ENCODE measurements at places on chromosomes 7 and 10.

DNA sequence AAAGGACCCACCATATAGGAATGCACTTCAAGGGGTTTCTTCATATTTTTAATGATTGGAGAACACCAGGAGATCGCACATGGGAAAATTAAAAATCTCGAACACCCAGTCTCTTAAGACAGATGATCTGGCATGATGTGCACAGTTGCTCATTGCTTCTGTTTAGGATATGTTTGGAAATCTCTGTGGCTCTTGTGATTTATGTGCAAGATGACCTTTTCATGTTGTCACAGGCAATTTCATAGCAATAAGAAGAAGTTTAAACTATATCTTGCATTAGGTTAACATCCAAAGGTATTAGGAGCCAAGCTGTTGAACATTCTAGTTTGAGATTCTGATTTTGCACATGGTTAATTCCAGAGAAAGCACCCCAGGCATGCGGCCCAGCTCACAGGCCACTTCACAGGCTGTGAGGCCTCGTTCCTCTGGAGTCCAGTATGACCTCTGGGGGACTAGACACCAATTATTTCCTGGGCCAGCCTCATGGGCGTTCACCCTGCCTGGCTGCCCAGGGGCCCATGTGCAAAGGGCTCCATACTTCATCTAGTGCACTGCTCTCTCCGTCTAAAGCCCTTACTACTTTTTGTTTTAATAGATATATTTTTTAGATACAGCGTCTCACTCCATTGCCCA lies 28.4 kb downstream of the CAMK1D start:
- DNase-seq: no peak

DNA sequence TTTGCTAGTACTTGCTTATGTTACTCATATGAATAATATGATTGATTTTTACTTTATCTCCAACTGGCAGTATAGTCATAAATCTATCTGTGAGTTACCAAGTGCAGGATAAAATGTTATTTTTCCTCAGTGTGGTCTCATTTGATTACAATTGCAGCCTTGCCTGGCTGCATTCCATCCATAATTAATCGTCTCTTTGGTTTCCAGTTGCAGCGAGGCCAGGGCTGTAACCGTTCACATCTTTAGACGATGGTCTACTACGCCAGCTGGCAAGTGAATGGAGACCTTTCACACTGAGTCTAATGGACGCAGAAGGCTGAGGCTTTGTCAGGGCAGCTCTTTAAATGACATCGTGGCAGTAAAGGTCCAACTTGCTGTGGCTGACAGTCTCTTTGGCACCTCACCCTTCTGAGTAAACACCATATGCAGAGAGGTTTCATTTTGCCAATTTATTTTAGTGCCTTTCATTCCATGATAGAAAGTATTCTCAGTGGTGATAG lies 84.0 kb downstream of the ARL4A start:
- no peak for DNase-seq

- no peak for DNase-seq
These were observed 97.4 kb upstream of the PIK3CG start for GRCh38 chr7:106767498-106768323.

GRCh38 chr7:158419238-158419785 lies 168.3 kb downstream of the PTPRN2 start:
- no peak for DNase-seq

GRCh38 chr7:84336766-84337165 lies 142.2 kb upstream of the SEMA3A start:
- DNase-seq: no peak

DNA sequence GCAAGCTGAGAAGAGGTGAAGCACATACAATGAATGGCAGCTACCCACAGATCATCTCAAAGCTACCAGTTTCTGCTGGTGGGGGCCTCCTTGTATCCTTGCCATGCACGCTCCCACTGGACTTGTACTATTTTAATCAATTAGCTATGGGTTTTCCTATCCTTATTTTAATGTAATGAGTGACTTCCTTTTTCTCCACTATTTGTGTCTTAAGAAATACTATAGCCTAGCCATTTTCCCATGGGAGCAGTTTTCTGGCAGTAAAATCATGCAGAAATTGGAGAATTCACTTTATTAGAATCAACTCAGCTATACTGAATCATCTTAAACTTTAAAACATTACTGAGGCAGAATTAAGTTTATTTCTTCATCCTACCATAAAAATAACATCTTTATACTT lies 73.5 kb downstream of the CTNNA3 start:
- no peak for DNase-seq

DNA sequence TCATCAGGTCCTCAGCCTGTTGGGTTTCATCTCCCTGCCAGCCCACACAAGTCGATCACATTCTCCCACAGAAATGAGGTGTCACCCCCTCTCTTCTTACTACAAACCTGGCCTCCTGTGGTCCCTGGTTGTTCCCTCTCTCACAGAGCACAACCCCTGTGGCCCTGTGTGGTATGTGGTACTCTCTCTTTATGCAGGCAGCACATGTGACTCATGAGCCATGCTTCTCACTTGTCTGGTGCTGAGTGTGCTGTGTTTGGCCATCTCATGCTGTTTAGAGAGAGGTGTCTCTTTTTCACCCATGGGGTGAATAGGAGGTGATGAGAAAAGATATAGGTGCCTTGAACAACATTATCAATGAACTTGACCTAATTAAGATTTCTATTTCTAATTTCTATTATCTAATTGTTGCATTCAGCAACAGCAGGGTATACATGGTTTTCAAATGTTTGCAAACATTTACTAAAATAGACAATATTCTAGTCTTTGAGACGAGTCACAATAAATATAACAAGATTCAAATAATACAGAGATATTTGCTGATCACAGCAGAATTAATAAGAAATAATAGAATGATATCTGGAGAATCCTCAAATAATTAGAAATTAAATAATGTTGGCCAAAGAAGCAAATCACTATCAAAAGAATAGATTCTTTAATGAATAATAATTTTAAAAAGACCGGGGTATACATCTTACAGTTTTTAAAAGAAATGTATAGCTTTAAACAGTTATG lies 633.8 kb upstream of the IGFBP3 start:
- DNase-seq: no peak

DNA sequence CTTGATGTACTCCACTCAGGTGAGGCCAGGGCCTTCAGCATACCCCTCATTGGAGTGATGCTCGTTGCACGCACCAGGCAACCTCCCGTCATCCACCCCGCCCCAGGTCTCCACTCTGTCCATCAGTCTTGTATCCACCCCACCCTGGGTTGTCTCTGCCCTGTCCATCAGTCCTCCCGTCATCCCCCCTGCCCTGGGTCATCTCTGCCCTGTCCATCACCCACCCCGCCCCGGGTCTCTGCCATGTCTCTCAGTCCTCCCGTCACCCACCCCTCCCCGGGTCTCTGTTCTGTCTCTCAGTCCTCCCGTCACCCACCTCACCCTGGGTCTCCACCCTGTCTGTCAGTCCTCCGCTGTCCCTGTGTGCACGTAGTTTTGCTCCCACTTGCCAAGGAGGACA lies 59.9 kb downstream of the WDR37 start:
- no peak for DNase-seq

- no peak for DNase-seq
These were observed 125.5 kb downstream of the PTPN20 start for GRCh38 chr10:47036771-47037170.

DNA sequence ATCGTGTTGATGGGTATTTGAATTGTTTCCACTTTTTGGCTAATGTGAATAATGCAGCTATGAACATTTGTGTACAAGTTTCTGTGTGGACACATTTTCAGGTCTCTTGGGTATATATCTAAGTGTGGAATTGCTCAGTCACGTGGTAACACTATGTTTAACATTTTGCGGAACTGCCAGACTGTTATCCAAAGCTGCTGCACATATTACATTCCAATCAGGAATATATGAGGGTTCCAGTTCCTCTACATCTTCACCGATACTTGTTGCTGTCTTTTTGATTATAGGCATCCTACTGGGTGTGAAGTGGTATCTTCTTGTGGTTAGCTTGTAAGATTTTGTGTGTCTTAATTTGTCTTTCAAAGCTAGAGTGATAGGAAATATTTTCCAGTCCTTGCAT lies 6.8 kb downstream of the PTPN12 start:
- no peak for DNase-seq

DNA sequence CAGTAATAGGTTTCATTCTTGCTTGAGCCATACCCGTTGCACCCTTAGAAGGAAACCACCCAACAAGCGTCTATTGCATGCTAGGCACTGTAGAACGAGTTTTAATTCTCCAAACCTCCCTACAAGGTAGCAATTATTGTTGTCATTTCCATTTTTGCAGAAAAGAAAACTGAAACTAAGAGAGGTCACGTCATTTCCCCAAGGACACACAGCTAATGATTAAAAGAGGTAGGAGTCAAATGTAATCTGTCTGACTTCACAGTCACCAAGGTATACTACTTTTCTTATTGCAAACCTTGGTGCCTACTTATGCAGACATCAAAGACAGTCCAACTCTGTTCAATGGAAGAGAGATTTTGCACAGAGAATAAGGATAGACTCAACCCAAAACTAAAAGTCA lies 49.1 kb upstream of the C1QL3 start:
- no peak for DNase-seq

GRCh38 chr10:132418527-132419416 lies 21.8 kb downstream of the PWWP2B start:
- no peak for DNase-seq

DNA sequence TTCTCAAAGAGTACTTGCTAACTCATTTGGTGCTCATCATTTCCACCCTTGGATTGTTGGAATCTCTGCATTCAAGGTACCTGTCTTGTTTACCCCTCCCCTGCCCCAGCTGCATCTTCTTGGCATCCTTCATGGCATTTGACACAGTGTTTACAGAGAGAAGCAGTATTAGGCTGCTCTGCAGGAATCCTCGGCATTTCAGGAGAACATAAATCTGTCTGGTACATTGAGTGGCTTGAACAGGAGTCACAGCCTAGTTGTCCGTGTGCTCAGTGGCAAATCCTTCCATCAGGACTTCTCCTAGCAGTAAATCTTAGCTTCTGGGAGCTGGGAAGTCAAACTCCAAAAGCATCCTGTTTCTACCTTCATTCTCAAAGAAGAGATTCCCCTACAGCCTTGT lies 136.8 kb upstream of the YAE1 start:
- no peak for DNase-seq
